Anterior cingulate cortex (tissue), 58 donors: ENCODE measurements at places on chromosomes 7 and 10.

GRCh38 chr10:13704964-13705363 lies 118.2 kb downstream of the PRPF18 start:
- no peak for DNase-seq

DNA sequence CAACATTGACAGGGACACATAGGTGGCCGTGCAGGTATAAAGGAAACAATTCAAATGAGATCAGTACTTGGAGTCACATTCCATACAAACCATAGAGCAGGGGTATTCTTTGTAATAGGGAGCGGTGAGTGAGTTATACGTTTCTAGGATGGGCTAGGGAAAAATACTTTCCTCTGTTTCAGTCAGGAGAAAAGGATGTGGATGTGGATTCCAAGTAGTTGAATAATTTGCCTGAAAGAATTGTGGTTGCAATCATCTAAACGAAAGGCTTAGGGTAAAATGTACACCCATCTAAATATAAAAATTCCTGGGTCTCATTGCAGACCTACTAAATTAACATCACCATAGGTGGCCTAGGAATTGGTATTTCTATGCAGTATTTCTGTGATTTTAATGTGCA lies 270.7 kb upstream of the IGFBP3 start:
- DNase-seq: no peak

DNA sequence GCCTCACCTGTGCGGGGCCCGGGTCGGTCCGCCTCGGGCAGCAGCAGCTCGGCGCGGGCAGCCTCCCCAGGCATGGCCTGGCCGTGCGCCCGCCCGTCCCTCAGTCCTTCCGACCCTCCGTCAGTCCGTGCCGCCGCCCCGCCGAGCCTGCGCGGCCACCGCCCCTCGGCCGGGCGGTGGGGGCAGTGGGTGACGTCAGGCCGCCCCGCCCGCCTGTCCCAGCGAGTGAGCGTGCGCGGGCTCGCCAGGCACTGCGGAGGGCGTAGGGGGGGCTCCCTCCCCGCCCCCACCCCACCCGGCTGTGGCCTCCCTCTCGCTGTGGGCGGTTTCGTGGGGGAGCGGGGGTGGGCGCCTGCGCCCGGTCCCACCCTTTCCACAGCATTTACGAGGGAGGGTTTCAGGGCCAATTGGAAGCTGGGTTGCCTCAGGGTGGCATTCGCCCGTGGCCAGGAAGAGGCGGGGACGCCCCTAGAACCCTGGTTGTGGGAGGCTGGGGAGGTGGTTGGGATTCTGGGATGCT lies at the start of gene NACAD:
TSS of gene NACAD (minus strand) at position 149 of the 520 bp plus-strand sequence. CDS start at position 74, 75 bp downstream.
- DNase-seq: no peak

GRCh38 chr10:101007915-101008822 lies 8.6 kb downstream of the LZTS2 start:
- DNase-seq: peak; percentile 62

DNA sequence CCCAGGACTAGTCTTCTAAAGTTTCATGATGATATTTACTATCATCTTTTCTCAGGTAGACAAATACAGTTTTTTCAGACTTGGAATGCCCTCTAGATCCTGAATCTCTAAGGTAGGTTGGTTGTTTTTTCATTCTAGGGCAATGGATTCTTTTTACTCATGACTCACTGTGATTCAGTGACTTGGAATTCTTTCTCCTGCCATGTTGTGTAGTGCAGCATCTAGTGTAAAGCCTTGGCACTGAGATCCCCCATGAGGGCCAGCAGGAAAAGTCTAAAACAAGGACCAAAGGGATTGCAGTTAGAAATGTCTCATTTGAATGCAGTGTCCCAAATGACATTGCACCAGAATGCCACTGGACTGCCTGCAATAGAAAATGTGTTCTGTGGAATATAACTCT lies 430.4 kb downstream of the NEBL start:
- no peak for DNase-seq

DNA sequence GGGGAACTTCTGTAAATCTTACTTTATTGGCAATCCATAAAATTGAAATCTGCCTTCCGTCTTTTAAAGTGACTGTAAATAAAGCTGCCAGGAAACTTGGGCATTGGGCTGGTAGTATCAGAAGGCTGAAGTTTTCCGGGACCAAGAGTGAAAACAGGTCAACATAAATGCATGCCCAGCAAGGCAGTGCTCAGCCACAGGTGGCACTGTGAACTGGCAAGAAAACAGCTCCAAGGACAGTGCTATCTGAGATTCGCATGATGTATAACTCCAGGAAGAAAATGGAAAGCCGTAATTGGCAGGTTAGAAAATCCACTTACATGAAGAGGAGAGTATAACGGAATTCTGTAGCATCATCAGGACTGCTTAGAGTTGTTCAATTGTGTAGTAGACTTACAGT lies 1.9 kb upstream of the INSYN2A start:
- no peak for DNase-seq

DNA sequence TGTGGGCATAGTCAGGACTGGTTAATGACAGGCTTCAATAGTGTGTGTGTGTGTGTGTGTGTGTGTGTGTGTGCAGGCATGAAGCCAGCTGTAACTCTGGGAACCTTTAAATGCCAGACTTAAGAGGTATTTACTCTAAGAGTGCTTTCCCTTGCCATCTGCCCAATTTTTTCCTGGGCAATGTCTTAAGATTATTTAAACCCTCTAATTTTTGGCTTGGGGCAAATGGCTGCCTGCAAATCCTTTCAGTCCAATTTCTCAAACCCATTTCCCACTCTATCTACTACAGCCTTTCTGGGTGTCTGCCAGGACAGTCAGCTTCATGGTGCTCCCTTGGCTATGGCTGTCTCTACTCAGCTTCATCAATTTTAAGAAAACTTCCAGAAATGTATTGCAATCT lies 62.6 kb upstream of the C1GALT1 start:
- DNase-seq: no peak

DNA sequence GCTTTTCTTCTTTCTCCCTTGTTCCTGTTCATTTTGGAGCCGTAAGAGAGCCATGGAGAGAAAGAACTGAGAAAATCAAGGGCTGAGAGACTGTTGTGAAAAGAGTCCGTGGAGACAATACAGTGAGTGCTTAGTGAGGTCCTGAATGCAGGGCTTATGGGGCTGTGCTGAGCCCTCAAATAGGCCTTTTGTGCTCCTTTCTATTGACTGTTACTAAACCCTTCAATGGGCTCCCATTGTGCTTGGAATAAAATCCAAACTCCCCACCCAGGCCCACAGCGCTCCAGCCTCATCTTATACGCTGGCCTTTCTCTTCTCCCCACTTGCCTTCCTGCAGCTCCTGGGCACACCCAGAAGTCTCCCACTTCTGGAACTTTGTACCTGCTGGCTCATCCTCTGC lies 243.1 kb upstream of the HABP2 start:
- no peak for DNase-seq

- no peak for DNase-seq
Measured at GRCh38 chr10:12235796-12236195, 39.8 kb downstream of the CDC123 start.

- DNase-seq: no peak
Measured at GRCh38 chr7:21641546-21641945, 98.7 kb downstream of the DNAH11 start.

DNA sequence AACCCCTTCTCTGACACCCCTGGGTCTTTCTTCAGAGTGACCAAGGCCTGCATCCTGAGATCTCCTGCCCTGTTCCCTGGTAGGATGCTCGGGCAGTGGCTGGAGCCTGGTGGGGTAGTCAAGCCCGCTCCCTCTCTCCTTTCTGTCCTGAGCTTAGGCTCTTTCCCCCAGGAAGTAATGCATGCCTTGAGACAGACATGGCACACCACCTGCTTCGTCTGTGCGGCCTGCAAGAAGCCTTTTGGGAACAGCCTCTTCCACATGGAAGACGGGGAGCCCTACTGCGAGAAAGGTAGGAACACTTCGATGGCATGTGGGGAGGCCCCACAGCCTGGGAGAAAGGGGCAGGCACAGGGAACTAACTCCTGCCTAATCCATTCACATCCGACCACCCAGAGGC lies 37.9 kb upstream of the BMPR1A start:
- no peak for DNase-seq

- DNase-seq: no peak
Measured at GRCh38 chr10:58414270-58415041, 29.2 kb downstream of the TFAM start.

DNA sequence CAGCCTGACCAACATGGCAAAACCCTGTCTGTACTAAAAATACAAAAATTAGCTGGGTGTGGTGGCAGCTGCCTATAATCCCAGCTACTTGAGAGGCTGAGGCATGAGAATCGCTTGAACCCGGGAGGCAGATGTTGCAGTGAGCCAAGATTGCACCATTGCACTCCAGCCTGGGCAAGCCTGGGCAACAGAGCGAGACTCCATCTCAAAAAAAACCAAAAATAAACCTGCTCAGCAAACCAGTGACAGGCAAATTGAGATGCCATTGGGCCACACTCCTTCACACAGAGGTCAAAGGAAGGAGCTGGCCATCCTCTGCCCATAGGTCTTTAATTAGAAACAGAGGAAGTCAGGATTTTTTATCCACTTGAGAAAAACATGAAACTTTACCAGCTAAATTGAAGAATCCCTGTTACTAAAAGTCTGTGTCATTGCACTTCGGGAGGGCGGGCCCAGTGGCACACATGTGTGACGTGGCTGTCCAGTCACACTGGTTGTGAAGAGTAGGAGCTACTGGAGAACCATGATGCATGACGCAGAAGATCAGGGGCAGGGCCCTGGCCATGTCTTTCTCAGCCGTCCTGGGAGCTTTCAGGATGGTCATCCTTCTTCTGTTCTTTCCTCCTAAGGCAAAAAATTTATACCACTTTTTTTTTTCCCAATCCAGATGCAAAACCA lies 118.3 kb upstream of the ZNF438 start:
- no peak for DNase-seq

DNA sequence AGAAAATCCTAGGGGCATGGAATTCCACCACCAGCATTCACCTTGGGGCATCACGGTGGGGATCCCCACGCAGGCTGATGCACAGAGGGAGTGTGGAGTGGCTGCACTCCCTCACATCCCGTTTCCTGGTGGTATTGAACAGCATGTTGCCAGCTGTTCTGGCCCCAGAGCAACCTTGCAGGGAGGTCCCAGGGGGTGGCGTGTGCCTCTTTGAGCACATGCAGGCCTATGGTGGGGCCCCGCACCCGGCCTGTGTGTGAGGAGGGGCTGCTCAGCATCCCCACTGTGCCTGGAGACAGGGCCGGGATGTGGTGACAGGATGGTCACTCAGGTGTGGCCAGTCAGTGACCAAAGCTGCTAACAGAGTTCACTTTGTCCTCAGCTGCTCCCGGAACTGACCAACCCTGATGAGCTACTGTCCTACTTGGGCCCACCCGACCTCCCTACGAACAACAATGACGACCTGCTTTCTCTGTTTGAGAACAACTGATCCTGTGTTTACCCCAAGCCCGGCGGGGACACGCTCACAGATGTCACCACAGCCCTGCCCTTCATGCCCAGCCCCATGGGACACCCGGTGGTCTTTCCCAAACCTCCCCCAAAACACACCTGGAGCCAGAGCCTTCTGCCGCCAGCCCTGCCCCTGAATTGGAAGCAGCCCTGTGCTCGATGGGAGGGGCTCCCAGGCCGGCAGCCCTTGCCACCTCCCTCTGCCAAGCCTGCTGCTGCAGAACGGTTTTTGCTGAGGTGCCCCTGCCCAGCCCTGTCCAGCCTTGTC lies 18.7 kb downstream of the ZMIZ2 start:
- peak; percentile 63 for DNase-seq

DNA sequence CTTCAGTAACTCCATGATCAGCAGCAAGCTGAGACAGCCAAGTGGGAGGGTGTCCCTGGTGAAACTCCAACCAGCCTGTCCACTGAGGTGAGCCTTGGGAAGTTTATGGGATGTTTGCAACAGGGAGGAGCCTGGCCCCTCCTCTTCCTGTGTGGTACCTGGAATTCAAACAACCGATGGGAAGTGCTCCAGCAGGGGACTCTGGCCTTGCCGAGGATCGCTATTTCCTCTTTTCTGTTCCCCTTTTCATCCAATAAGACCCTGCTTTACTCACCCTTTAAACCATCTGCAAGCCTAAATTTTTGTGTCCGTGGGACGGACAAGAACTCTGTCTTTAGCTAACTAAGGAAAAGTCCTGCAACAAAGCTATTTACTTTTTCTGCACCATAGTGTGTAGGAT lies 491.1 kb upstream of the ZMIZ1 start:
- no peak for DNase-seq

- no peak for DNase-seq
Measured at GRCh38 chr10:8378198-8378983, 323.9 kb downstream of the GATA3 start.

- DNase-seq: no peak
Measured at GRCh38 chr7:6422926-6423632, 24.7 kb downstream of the DAGLB start.

GRCh38 chr7:105678811-105679495 lies 97.7 kb upstream of the EFCAB10 start:
- DNase-seq: peak; percentile 42

- no peak for DNase-seq
Measured at GRCh38 chr7:157896774-157897555, 560.2 kb downstream of the DNAJB6 start.

DNA sequence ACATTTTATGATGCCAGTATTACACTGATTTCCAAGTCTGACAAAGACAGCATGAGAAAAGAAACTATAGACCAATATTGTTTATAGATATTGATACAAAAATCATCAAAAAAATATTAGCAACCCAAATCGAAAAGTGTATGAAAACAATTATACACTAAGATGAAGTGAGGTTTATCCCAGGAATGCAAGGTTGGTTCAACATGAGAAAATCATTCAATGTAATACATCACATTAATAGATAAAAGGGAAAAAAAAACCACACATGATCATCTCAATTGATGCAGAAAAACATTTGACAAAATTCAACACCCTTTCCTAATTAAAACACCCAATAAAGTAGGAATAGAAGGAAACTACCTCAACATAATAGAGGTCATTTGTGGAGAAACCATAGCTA lies 153.9 kb downstream of the DNAJC1 start:
- no peak for DNase-seq

DNA sequence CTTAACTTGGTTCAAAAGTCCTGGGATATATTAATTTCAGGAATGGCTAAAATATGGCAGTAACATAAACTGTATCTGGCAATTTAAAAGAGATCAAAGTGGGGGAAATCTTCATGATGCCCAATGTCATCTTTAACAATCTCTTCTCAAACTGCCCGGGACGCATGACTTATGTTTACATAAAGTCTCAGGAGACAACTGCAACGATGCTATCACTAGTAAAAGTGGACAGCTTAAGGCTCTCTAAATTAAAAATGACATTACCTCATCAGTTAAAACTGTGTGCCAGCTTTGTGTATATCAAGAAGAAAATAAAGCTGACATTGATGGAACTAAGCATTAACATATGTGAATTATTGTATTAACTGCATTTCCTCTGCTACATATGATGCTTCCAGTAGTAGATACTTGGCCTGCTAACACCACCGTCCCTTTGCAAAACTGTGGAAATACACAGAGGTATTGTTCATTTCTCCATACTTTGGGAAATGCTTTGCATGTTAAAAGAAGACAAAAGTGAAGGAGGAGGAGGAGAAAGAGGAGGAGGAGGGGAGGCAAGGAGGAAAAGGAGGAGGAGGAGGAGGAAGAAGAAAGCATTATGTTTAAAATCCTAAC lies 62.4 kb downstream of the NRP1 start:
- DNase-seq: no peak

GRCh38 chr7:36777062-36777461 lies 52.8 kb upstream of the AOAH start:
- no peak for DNase-seq
